Activated CD8-positive, alpha-beta memory T cell treated with anti-CD3 and anti-CD28 coated beads, Interleukin-2, amount 10 ng/mL, durations not matched to agents 7 days and 5 days (primary cell): ENCODE measurements at places on chromosomes 5 and 9. TPM values are rescaled to one million over a fixed set of nuclear protein-coding genes. Genes with fewer than 3 reads are reported as not detected.

DNA sequence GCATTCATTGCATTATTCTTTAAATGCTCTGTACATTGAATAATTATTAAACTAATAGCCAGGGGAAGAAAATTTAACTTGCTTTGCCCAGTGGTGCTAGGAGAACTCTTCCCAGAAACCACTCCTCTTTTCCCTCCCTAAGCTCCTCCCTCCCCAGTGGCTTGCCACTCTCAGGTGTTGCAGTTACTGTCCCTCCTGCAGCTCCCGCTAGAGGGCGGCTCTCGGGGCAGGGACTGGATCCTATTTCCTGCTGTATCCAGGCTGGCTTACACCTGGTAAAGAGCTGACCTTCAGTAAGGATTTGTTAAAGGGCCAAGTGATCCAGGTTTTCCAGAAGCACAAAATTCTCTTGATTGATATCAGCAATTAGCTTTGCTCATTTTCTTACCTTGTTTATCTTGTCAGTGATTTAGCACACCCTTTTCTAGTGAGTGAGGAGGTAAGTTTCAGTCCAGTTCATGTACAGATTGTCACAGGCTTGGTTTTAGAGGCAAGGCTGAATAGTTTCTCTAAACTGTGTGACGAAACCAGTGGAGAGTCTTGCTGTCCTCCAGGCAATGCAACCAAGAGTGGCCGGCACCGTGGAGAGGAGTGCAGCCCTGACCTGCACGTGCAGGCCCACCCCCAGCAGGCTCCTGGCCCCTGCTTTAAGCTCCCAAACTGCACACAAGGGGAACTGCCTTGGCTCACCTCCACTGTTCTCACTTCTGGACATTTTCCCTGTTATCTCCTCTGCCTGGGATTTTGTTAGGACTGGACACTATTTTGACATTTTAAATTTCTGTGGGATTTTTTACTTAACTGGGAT is 423.8 kb downstream of the SPOCK1 start:
- peak; percentile 43 for DNase-seq

GRCh38 chr9:112327718-112328450 is 5.5 kb downstream of the PTBP3 start:
- DNase-seq: no peak

- DNase-seq: peak; percentile 66
Observed at GRCh38 chr9:120904061-120904977, 22.3 kb downstream of the TRAF1 start.

- no peak for DNase-seq
Observed at GRCh38 chr5:125032286-125032685, 285.8 kb upstream of the ZNF608 start.

The ADRB2 gene
- 4.4 TPM for total RNA-seq

The CCDC192 gene
- total RNA-seq: not detected
